Activated naive CD8-positive, alpha-beta T cell treated with anti-CD3 and anti-CD28 coated beads for 36 hours (primary cell): ENCODE measurements at places on chromosomes 12 and 14.

- H3K27me3 ChIP-seq: no peaks in the 10 kb centered on the region
- peak overlapping the region; percentile 80 for H3K4me3 ChIP-seq
Observed at GRCh38 chr14:50363714-50364111, 33.0 kb downstream of the CDKL1 start.

DNA sequence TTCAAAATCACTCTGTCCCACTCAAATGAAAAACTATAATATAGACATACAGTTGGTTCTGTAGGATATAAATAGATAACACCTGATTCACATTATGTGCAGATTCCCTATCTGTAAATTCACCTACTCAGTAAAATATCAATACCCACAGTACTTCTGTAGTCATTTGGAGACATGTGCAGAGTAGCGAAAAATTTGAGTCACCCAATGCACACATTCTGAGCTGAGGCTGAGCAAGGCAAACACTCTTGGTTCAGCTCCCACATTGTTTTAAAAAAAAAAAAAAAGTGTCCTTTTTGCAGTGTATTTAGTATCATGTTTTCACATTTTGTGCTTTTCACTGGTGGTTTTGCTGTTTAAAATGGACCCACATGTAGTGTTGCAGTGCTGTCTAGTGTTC lies 27.3 kb upstream of the BBS10 start:
- peaks cover 30% of the 10 kb centered on the region for H3K36me3 ChIP-seq
- no peaks in the 10 kb centered on the region for H3K27me3 ChIP-seq
- no peak overlapping the region for H3K4me3 ChIP-seq
- no peak overlapping the region for H3K27ac ChIP-seq
- peaks cover 4% of the 10 kb centered on the region for H3K4me1 ChIP-seq
- no peak for DNase-seq

DNA sequence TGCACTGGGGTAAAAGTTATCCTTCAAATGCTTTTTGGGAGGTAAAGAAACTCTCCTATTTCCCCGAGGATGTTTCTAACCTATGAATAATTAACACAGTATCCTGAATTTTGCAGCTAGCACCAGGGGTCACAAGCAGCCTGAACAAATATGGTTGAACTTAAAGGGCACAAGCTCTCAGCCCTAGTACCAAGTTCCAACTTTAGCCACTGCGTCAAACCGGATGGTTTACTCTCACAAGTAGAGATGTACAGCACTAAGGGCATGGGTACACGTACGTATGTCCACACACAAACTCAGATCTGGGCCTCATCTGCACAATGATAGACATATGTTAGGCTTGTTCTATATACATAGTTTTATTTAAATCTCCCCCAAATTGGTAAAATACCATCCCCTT lies 4.7 kb downstream of the CCDC88C start:
- H3K27ac ChIP-seq: peak overlapping the region; percentile 100
- DNase-seq: no peak
- H3K4me3 ChIP-seq: peak overlapping the region; percentile 98
- peaks cover 65% of the 10 kb centered on the region for H3K36me3 ChIP-seq

DNA sequence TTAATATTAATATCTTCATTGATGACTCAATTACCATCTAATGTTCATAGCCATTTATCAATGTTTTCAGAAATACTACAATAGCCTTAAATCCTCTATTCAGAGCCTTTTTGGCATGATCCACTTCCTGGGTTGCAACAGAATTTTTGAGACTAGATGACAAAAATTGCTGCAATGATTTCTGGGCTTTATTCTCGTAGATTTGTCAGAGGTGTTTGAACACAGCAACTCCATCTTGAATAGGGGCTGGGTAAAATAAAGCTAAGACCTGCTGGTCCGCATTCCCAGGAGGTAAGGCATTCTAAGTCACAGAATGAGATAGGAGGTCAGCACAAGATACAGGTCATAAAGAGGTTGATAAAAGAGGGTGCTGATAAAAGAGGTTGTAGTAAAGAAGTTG lies 165.8 kb upstream of the CNOT2 start:
- no peak overlapping the region for H3K27ac ChIP-seq
- H3K36me3 ChIP-seq: no peaks in the 10 kb centered on the region
- DNase-seq: no peak
- no peaks in the 10 kb centered on the region for H3K27me3 ChIP-seq

DNA sequence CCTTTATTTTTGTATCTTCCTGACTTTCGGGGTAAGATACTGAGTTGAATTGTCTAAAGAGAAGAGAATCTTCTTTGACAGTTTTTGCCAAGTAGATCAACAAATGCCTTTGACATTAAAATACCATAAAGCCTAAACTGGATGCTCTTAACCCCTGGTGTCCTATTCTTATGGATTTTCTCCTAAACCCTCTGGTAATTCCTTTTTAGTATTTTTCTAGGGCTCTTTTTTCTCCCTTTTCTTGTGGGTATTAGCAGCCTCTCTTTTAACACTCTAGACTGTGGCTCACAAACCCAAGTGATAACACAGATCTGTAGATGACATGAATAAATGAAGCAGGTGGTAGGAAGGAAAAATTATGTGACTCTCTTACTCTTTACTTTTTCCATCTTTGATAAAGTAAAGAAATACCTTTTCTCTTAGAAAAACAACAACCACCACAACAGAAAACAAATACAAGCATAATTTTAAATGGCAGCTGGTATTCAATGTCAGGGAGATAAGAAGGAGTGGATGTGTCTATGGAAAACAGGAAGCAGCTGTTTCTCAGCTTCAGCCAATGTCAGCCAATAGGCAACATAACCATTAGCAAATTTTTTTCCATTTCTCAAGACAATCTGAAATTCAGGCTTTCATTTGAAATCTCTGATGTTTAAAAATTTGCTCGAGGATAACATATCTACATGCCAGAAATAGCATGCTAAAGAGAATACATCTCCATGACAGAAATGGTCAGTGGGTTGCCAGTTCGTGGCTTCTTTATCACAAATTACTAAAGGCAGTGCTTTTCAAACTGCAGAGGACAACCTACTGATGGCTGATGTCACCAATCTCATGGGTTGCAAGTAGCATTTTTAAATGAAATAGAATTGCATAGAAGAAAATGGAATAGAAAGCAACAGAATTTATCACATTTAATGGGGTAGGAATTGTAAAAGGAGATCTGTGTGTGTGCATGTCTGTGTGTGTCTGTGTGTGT lies 123.1 kb upstream of the KRR1 start:
- DNase-seq: no peak
- H3K4me1 ChIP-seq: peaks cover 12% of the 10 kb centered on the region
- no peaks in the 10 kb centered on the region for H3K36me3 ChIP-seq
- peaks cover 34% of the 10 kb centered on the region for H3K27me3 ChIP-seq
- no peak overlapping the region for H3K4me3 ChIP-seq

- H3K4me3 ChIP-seq: no peak overlapping the region
- no peaks in the 10 kb centered on the region for H3K36me3 ChIP-seq
- no peaks in the 10 kb centered on the region for H3K27me3 ChIP-seq
- no peak overlapping the region for H3K27ac ChIP-seq
- H3K4me1 ChIP-seq: no peaks in the 10 kb centered on the region
Observed at GRCh38 chr12:126915309-126915708, 1351.7 kb upstream of the TMEM132C start.

GRCh38 chr12:86914721-86915120 lies 658.5 kb upstream of the MGAT4C start:
- H3K27ac ChIP-seq: no peak overlapping the region
- H3K4me3 ChIP-seq: no peak overlapping the region
- no peaks in the 10 kb centered on the region for H3K36me3 ChIP-seq

DNA sequence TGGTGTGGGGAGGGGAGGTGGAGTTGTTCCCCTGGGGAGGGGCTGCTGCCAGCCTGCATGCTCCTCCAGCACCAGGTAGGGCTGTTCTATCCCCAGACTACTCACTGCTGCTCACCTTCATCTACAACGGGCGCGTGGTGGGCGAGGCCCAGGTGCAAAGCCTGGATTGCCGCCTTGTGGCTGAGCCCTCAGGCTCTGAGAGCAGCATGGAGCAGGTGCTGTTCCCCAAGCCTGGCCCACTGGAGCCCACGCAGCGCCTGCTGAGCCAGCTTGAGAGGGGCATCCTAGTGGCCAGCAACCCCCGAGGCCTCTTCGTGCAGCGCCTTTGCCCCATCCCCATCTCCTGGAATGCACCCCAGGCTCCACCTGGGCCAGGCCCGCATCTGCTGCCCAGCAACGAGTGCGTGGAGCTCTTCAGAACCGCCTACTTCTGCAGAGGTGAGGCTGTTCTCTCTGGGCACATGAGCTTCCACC lies 3.5 kb downstream of the IRF9 start:
- H3K27me3 ChIP-seq: peaks cover 6% of the 10 kb centered on the region
- no peak for DNase-seq
- peaks cover 51% of the 10 kb centered on the region for H3K36me3 ChIP-seq
- H3K27ac ChIP-seq: peak overlapping the region; percentile 70
- no peak overlapping the region for H3K4me3 ChIP-seq

DNA sequence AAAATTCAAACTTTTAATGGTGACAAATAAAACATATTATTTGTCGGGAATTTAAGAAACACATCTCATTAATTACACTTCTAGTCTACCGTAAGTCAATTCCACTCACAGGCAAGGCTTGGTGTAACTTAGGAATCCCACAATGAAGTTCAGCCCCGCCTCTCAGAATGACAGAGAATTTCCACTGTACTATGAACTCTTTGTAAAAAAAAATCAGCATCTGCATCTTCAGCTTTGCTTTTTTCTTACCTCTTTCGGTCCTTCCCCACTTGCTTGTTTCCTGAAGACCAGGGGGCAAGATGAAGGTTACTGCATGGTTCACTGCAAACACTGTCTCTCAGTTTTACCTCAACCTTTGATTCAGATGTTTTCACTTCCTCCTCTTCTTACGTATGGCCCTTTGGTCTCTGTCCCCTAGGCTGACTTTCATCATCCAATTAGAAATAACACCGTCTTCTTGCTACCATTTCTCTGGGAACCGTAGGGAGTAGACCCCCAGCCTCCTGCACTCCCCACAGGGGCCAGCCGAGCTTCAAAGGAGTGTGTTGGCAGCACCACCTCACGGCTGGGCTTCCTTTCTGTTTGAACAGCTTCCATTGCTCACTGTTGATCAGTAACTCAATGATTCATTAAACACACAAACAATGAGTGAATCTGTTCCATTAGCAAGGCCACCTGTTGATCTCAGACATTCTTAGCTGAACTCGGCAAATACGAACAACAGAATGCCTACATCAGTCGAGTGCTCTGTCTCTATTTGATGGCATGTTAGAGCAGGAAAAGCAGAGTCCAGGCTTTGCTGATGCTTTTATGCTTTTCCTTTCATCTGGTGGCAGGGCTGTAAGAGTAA lies 343.0 kb downstream of the BMP4 start:
- H3K36me3 ChIP-seq: no peaks in the 10 kb centered on the region
- peak overlapping the region; percentile 29 for H3K4me3 ChIP-seq
- H3K27me3 ChIP-seq: peaks cover 5% of the 10 kb centered on the region

DNA sequence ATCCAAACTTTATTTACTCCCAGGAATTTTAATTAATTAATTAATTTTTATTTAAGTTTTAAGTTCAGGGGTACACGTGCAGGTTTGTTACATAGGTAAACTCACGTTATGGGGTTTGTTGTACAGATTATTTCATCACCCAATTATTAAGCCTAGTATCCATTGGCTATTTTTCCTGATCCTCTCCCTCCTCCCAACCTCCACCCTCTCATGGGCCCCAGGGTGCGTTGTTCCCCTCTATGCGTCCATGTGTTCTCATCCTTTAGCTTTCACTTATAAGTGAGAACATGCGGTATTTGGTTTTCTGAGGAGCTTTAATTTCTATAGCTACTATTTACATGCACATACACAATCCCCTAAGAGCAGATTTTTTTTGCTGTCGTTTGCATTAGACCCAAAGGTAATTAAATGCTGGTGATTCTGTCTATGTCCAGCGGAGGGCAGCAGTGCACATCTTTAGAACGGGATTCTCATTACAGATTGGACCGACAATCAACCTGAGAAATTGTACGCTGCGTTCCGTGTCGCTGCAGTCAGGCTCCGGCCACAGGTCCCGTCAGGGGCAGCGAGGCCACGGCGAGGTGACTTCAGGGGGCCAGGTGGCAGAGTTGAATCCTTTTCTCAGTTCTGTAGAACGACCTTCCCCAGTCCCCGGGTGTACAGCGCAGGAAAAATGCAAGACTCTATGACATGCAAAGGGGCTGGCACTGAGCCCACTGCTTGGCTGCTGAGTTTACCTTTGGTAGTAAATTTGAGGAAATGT lies 11.6 kb downstream of the TMEM30B start:
- H3K36me3 ChIP-seq: no peaks in the 10 kb centered on the region
- no peak overlapping the region for H3K27ac ChIP-seq
- DNase-seq: peak; percentile 67
- H3K4me1 ChIP-seq: peaks cover 4% of the 10 kb centered on the region
- peaks cover 42% of the 10 kb centered on the region for H3K27me3 ChIP-seq
- peak overlapping the region; percentile 67 for H3K4me3 ChIP-seq

DNA sequence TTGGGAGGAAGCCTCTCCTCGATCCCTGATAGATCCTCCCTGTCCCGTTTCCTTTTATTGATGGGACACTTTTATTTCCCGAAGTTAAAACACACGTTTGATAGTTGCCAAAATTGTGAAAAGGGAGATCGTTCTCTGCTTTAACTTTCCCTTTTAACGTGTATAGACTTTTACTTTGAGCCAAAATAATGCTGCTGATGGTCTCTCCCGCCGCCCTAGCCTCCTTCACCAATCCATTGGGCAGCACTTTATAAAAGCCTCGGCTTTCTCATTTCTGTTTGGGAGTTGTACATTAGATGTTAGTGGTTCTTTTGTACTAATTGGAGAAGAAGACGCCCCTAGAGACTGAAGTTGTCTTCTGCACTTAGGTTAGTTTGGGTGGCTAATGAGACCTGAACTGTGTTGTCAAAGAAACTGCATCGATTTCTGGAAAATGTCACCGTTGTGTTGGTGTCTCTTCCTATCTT lies 1.4 kb downstream of the TMTC2 start:
- H3K4me1 ChIP-seq: peaks cover 10% of the 10 kb centered on the region
- no peaks in the 10 kb centered on the region for H3K27me3 ChIP-seq
- peak overlapping the region; percentile 39 for H3K27ac ChIP-seq
- H3K4me3 ChIP-seq: peak overlapping the region; percentile 86
- no peak for DNase-seq
- H3K36me3 ChIP-seq: no peaks in the 10 kb centered on the region

DNA sequence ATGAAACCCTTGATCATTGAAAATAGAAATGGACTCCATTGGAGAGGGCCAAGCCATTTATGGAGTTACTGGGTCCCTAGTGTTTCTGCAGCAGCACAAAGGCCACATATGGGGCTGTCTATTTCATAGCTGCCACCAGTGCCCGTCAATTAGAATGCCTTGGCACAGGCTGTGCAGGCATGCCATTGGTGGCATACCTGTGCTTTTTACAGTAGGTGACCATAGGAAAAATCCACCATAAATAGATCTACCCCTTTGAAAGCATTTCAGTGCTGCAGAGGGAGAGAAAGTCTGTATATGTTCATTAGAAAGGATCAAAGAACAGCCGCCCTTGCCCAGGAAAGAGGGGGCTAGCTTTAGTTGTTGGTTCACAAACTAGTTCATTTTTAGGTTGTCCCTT lies 13.1 kb downstream of the MYBPC1 start:
- no peak overlapping the region for H3K27ac ChIP-seq
- H3K4me1 ChIP-seq: peaks cover 7% of the 10 kb centered on the region
- no peak overlapping the region for H3K4me3 ChIP-seq
- no peaks in the 10 kb centered on the region for H3K27me3 ChIP-seq
- no peak for DNase-seq

- H3K4me1 ChIP-seq: no peaks in the 10 kb centered on the region
- no peaks in the 10 kb centered on the region for H3K36me3 ChIP-seq
- H3K27ac ChIP-seq: no peak overlapping the region
- no peak overlapping the region for H3K4me3 ChIP-seq
- no peak for DNase-seq
Observed at GRCh38 chr14:105135700-105136395, 32.7 kb downstream of the JAG2 start.
